ENCODE measurements at places on chromosomes 11 and 22.

GRCh38 chr11:133163463-133164419, 368.6 kb downstream of the OPCML start:
- DNase-seq = peak; percentile 80

DNA sequence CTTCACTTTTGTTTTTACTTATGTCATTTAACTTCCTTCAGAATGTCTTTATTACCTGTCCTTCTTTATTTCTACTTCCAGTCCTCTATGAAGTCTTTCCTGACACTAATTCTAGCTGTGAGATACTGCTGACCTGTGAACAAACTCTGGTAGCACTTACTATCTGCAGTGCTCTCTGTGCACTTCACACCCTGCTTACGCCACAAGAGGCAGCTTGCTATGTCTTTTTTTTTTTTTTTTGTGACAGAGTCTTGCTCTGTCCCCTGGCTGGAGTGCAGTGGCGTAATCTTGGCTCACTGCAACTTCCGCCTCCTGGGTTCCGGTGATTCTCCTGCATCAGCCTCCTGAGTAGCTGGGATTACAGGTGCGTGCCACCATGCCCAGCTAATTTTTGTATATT, 10.7 kb downstream of the STIM1 start:
- DNase-seq = no peak

DNA sequence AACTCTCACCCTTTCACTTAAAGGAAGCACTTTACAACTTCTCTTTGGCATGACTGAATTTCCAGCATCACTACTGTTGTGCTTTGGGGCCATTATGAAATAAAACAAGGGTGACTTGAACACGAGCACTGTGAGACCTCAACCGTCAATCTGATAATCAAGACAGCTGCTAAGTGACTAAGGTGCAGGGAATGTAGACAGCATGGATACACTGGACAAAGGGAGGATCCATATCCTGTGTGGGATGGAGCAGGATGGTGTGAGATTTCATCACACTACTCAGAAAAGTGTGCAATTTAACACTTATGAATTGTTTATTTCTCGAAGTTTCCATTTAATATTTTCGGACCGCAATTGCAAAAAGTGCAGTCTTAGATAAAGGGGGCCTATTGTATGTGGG, 16.1 kb upstream of the EXPH5 start:
- DNase-seq = no peak

DNA sequence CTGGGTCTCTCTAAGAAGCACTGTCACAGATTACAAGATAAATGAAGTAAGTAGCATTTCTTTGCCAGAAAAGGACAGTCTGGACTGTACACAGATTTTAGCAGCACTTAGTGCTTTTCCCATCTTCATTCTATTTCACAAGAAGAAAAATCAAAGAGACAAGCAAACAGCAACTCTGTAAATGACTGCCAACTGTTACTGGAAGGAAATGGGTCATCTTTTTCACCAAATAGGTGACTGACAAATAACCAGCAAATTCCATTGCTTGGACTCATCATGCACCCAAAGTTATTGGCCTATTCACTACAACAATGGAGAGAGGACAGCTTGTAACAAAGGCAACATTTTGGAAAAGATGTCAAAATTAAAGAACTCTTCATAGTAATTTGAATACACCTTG, 28.9 kb upstream of the CARD18 start:
- DNase-seq = no peak

- no peak for DNase-seq
Observed at GRCh38 chr22:27108425-27109114, 451.2 kb downstream of the MIAT start.

- DNase-seq = no peak
Observed at GRCh38 chr11:102138670-102139069, 28.4 kb downstream of the YAP1 start.
